ENCODE measurements at places on chromosomes 11 and 22. TPM values are rescaled to one million over a fixed set of nuclear protein-coding genes. Genes with fewer than 3 reads are reported as not detected.

Gene CCDC87
- 0.12 TPM for polyA plus RNA-seq

Gene MISFA
- polyA plus RNA-seq, result 2.9 TPM

Gene SCN4B
- 6.1 TPM for polyA plus RNA-seq

Gene TP53AIP1
- polyA plus RNA-seq, result 0.41 TPM

Gene MUC5B
- not detected for polyA plus RNA-seq

Gene APLNR
- 77.9 TPM for polyA plus RNA-seq

All from muscle of back (tissue), 13 donors.